CD8-positive, alpha-beta T cell (primary cell): ENCODE measurements at places on chromosomes 2 and 18. TPM values are rescaled to one million over a fixed set of nuclear protein-coding genes. Genes with fewer than 3 reads are reported as not detected.

Gene CYTIP
- total RNA-seq: 425 TPM

Gene CAPN14
- 0.08 TPM for total RNA-seq

Gene EN1
- not detected for total RNA-seq

Gene TMEM178A
- total RNA-seq: 0.22 TPM

Gene KHK
- 1.9 TPM for total RNA-seq

Gene C1GALT1C1L
- total RNA-seq: not detected

Gene KANSL1L
- total RNA-seq: 4.2 TPM

Gene REG3G
- total RNA-seq: not detected

Gene SLC30A3
- total RNA-seq: not detected

Gene PLEK
- 10.3 TPM for total RNA-seq

DNA sequence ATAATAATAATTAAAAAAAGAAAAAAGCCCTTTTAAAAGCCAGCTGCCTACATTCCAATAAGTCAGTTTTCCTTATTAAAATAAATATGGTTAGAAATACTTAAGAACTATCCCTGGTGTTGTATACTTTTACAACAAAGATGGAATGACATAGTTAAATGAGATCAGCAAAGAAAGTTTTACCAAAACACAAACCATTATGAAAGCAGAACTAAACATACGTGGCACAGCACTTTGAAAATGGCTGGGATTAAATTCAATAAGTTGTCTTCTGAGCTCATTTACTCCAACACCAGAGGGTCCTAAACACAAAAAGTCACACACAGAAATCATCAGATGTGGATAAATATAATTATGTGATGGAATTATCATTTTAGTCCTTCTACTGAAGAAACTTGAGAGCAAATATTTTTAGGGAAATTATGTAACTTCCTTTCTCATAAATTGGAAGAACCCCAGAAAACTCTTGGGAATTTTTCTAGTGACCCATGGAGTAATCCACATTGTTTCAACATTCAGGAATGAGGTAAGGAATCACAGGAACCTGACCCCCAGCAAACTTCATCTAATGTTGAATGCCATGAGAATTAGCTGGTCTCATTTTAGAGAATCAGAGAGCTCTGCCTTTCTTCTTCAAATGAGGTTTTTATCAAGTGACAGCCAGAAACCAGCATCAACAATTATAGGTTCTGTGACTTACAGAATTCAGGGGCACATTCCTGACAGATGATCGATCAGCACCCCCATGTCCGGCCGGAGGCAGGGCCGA, 11.5 kb upstream of the TMEM237 start:
- DNase-seq: no peak

DNA sequence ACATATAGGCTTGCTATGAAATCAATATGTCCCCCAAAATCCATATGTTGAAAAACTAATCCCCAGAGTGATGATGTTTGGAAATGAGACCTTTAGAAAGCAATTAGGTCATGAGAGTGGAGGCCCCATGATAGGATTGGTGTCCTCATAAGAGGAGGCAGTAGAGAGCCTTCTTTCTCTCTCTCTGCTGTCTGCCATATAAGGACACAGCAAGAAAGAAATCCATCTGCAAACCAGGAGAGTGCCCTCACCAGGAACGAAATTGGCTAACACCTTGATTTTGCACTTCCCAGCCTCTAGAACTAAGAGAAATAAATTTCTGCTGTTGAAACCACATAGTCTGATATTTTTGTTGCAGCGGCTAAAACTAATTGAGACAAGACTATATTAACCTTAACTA, 89.5 kb downstream of the NBAS start:
- no peak for DNase-seq

- DNase-seq: no peak
Observed at GRCh38 chr2:46561731-46562450, 82.5 kb downstream of the TMEM247 start.

DNA sequence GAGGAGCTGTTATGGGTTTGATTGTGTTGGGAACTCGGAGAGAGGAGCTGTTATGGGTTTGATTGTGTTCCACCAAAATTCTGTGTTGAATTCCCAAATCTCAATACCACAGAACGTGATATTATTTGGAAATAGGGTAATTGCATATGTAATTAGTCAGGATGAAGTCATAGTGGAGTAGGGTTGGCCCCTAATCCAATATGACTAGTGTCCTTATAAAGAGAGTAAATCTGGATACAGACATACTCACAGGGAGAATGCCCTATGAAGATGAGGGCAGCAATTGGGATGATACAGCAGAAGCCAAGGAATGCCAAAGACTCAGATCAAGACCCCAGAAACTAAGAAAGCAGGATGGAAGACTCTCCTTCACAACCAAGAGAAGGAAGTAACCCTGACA, 1023.2 kb upstream of the ZEB2 start:
- no peak for DNase-seq

- DNase-seq: no peak
Observed at GRCh38 chr18:37944700-37945270, 379.2 kb upstream of the CELF4 start.

DNA sequence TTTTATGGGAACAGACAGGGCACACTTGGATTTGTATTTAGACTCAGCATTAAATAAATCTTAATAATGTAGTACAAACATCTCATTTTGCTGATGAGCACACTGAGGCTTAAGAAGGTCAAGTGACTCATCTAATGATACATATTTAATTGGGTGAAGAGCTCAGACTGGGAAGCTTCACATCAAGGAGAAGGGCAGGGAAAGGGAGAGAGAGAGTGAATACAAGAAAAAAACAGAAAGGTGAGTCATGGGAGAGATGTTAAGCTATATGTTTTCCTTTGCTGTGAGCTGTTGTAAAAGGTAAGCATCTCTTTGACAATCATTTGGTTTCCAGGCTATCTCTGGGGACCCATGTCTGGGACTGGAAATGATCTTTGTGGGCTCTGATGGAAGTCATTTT, 277.8 kb downstream of the SETBP1 start:
- DNase-seq: no peak

- no peak for DNase-seq
Observed at GRCh38 chr18:66325251-66325650, 278.6 kb downstream of the CDH19 start.

DNA sequence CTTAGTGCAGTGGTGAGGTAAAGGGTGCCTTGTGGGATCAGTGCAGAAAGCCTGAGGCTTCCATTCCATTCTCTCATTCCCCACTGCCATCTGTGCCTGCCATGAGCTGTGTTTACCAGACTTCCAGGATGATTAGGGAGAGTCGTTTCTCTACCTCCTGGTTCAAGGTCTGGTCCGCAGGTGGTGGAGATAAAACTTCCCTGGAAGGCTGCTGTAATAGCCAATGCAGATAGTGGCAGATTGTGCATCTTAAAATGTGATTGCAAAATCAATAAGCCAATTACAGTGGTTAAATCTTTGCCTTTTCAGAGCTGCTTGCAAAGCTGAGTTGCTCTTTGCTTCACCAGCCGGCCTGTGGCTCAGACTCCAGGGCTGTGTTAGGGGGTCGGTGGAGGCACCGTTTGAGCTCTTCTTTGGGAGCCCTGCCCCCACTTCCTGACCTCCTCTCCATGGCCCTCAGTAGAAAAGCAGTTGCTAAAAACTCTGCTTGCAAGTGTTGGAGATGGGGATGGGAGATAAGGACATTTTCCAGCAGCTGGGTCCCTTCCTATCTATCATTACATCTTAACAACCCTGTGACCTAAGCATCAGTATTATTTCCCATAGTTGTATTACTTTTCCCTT, 95.2 kb upstream of the HS6ST1 start:
- no peak for DNase-seq

- DNase-seq: no peak
Observed at GRCh38 chr2:218381916-218382366, at the start of gene SLC11A1. TSS of gene SLC11A1 (plus strand) at chr2:218382273. CDS start at chr2:218382369, 96 bp downstream.

- DNase-seq: no peak
Observed at GRCh38 chr2:226647621-226648518, 151.8 kb downstream of the IRS1 start.

GRCh38 chr18:12086249-12086648, 7.4 kb upstream of the ANKRD62 start:
- DNase-seq: no peak

- DNase-seq: no peak
Observed at GRCh38 chr2:151237422-151238025, 24.1 kb downstream of the RBM43 start.

DNA sequence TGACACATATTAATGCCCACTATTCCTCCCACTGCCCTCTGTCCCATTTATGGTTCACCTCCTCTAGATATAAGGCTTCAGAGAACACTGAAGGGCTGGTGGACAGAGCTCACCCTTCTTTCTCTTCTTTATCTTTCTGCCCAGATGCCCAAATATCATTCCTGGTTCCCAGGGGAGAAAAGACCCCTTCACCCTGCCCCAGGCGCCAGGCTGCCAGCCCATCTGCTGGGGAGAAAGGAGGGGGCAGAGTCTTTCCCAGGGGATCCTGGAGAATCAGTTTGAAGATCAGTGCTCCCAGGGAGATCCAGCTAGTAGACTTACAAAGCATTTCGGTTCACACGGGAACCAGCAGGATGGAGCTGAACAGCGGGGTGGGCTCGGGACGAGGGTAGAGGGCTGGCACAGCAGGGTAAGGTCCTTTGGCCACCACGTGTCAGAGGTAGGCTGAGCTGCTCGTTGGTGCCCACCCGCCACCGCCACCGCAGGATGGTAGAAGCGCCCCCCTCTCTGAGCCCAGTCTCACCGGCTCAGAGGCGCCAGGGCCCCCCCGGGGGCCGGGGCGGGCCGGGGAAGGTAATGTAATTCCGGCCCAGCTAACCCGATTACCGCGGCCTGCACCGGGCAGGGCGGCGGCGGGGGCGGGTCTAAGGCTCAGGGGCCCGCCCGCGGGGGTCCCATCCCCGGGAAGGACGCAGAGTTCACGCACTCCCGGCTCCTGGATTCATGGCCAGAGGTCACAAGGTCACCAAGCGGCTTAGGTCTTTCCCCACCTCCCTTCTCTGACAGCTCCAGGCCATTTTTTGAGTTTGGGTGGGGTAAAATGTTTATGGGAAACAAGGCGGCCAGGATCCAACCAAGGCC, 1.3 kb upstream of the TLX2 start:
- no peak for DNase-seq

DNA sequence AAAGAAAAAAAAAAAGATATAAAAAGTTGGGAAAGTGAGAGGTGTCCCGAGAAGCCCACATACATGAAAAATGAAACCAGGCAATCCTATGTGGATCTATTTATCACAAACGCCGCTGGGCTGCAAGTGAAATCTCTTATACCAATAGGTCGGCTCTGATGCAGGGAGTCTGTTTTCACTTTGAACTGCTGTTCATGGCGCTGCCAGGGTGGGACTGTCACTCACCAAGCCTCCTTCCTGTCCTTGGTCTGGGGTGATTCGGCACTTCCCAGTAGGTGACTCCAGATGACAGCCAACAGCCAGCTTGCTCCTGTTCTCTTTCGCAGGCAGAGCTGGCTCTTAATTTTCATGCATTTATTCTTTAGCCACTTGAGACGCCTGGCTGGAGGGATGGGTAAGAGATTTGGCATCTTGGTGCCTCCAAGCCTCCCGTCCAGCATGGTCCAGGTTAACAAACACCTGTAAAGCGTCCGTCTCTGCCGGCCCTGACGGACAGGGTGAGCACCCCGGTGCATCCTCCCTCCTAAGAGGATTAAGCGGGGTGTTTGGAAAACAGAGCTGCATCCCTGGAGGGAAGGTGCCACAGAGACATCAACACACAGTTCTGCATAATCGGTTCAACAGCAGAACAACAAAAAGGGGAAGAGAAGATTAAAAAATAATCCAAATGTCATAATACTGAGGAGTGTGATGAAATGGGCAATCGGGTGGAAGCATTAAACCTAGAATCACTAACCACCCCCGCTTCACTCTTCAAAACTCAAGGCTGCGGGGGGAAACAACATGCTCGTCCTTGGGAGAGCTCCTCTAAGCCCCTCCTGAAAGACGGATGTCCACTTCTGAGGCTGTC, 58.7 kb downstream of the STEAP3 start:
- no peak for DNase-seq

- no peak for DNase-seq
Observed at GRCh38 chr2:136006658-136007057, 21.2 kb upstream of the DARS1 start.

- DNase-seq: no peak
Observed at GRCh38 chr2:57515366-57515765, 531.2 kb upstream of the VRK2 start.

DNA sequence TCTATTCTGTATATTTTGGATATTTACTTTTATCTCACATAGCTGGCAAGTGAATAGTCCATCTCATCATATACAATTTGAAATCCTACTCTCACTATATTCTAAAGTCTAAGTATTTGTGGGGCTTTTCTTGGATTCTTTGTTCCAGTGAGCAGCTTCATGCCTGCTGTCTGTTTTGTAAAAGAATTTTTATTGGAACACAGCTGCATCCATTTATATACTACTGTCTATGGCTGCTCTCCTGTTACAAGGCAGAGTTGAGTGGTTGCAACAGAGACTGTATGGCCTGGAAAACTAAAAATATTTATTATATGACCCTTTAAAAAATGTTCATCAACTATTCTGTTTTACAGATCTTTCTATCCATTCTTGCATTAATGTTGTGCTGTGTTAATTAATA, 193.3 kb upstream of the KLHL14 start:
- DNase-seq: no peak

DNA sequence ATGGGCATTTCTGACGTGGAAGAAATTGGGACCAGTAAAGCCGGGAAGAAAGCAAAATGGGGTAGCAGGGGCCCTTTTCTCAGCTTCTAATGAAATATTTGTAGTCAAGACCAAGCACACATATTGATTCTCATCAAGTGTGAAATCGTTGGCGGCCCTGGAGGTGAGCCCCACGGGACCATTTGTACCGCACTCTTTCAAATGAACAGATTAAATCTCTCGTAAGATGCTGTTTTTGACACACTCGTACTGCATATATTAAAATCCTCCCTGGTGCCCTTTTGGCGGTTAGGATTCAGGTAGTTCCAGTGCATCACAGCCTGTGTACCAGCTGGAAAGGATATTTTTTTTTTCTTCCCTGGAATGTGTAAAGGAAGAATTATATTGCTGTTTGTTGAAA, 9.9 kb upstream of the MYL1 start:
- no peak for DNase-seq

DNA sequence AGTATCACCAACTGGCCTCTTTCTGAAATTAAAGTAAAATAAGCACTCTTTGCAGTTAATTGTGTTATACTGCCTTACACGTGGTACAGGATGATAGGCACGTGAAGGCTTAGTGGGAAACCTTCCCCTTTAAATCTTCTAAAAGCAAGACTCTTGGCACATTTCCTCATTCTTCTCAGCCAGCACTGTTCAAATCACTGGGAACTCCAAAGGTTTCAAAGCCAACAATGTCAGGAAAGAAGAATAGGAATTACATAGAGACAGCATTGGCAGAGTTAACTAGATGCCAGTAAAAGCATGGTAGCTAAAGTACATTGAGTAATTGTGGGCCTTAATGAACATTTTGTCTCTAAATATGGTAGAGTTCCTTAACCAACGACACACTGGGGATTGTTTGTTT, 96.4 kb downstream of the DTNA start:
- DNase-seq: no peak
